ENCODE measurements at places on chromosomes 11 and 22.

- peak; percentile 51 for DNase-seq
These were observed at the start of gene PACSIN3 for GRCh38 chr11:47186076-47186699. Gene PACSIN3 (minus strand): TSS chr11:47186434. CDS start chr11:47182727, 3,707 bp downstream.

- DNase-seq: no peak
These were observed 33.3 kb upstream of the CACNG2 start for GRCh38 chr22:36736701-36737320.

DNA sequence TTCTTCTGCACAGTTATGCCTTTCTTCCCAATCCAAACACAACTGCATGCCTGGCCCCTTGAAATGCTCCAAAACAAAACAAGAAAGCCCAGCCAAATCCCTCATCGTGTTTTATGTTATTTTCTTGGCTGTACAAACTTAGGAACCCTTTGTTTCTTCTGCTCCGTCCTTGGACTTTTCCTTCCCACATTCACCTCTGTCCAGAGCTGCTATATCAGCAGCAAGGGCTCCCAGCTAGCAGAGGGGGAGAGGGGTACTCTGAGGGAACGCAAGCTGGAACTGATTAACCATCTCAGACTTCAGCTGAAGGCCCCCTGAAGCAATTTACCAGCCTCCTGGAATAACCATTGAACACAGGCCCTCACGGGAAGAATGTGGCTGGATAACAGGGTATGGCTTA lies 214.7 kb downstream of the TENM4 start:
- no peak for DNase-seq

DNA sequence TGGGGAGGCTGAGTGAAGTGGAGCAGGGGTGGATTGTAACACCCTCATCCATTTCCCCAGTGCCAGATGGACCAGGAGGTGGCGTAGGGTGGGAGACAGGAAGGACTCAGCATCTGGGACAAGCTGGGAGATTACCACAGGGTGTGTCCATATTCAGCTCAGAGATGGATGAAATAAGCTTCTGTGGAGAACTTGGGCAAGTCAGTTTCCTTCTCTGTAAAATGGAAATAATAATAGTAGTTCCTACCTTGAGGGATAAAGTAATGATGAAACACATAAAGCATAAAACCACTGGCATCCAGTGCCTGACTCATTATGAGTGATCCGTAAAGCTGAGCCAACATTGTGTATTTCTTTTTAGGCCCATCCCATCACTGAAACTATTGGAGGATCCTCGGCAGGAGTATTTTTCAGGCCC lies 607 bp upstream of the ROBO4 start:
- DNase-seq: peak; percentile 91

- DNase-seq: no peak
These were observed 32.3 kb upstream of the JAM3 start for GRCh38 chr11:134036492-134037045.

- DNase-seq: no peak
These were observed 79.1 kb upstream of the TIMP3 start for GRCh38 chr22:32722441-32722840.

DNA sequence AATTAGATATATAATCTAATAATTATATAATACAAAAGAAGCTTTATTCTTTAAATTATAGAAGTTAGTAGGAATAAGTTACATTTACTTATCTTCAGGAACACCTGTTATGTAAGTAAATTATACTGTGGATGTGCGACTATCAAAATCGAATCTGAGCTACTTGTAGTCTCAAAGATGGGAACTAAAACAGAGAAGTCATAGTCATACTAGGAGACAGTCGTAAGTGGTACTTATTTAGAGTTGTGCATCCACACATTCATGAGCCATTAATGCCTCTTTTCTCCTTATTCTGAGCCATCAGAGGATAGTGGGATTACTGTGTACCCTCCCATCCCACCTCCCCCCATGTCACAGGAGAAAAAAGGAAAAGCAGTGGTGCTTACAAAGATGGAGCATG lies 114.4 kb downstream of the CADM1 start:
- no peak for DNase-seq

GRCh38 chr11:67260406-67260805 lies 5.9 kb upstream of the GRK2 start:
- no peak for DNase-seq

DNA sequence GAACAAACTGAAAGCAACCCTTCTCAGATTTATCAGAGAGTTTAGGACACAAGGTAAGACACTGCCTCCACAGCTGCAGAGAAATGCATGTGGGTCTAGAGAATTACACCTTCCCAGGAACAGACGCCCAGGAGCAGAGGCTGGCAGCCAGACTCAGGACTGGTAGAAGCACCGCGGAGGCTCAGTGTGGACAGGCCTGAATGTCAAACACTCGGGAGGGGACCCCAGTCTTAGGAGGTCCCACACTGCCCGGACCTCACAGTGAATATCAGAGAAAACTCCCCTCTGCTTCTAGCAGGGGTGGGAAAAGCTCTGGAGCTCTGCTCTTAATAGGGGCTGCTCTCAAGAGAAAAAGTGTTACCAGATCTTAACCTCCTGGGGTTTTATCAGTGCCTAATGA lies 952.7 kb downstream of the BRD1 start:
- DNase-seq: no peak

DNA sequence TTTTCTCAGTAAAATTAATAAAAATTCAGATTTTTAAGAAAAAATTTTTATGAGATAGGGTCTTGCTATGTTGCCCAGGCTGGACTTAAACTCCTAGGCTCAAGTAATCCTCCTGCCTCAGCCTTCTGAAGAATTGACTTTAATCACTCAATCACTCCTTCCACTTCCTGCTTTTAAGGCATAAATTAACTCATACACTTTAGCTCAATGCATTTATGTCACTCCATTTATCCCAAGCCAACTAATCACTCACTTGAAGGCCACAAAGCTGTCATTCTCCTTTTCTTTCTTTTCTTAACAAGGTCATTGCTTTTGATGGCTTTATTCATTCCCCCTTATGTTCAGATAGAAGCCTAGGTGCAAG lies 877 bp downstream of the ALG9 start:
- DNase-seq: no peak

DNA sequence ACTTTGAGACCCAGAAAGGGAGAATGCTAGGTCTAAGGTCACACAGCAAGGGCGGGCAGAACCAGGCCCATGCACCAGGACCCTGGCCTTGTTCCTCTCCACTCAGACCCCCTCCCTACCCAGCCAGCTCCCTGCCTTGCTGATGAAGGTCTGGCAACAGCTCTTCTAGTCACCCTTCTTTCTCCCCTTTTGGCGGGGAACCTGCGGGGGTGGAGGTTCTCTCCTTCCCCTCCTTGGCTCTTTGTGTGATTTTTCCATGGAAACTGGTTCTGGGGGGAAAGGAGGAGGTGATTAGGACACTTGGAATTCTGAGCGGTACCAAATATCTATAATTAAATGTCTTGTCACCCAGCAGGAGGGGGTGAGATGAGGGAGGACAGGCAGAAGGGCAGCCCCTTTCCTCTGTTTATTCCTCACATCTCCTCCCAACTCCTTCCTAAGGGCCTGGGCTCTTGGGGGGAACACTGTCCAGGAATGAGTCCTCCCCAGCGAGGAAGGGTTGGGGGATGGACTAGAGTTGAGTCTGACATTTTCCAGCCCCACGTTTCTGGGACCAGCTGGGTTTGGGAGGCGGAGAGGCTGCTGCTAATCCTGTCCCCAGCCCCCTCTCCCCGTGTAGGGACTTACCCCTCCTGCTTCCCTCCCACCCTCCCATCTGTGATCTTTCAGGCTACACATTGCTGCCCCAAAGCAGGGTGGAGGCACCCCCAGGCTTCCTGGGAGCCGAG lies 7.4 kb downstream of the ARHGEF17 start:
- peak; percentile 43 for DNase-seq

DNA sequence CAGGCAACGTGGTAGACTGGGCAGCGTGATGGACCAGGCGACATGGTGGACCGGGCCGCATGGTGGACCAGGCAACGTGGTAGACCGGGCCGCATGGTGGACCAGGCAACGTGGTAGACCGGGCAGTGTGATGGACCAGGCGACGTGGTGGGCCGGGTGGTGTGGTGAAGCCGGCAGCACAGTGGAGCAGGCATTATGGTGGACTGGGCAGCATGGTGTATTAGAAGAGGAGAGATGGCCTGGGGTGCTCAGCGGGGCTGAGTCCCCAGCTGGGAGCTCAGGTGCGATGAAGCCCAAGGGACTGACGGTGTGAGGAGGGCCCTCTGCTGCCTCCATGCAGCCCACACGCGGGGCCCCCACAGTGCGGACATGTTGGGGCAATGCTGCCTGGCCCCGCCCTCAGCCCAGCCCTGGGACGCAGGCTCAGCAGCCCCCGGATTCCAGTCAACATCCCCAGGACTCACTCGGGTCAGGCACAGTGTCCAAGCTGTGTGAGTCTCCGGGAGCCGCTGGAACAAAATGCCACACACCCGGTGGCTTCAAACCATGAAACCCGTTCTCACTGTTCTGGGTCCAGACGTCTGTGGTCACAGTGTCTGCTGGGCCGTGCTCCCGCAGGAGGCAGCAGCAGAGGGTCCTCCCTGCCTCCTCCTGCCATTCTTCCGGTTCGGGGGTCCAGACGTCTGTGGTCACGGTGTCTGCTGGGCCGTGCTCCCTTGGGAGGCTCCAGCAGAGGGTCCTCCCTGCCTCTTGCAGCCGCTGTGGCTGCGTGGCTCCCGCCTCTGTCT lies 1084.9 kb downstream of the BRD1 start:
- DNase-seq: no peak

DNA sequence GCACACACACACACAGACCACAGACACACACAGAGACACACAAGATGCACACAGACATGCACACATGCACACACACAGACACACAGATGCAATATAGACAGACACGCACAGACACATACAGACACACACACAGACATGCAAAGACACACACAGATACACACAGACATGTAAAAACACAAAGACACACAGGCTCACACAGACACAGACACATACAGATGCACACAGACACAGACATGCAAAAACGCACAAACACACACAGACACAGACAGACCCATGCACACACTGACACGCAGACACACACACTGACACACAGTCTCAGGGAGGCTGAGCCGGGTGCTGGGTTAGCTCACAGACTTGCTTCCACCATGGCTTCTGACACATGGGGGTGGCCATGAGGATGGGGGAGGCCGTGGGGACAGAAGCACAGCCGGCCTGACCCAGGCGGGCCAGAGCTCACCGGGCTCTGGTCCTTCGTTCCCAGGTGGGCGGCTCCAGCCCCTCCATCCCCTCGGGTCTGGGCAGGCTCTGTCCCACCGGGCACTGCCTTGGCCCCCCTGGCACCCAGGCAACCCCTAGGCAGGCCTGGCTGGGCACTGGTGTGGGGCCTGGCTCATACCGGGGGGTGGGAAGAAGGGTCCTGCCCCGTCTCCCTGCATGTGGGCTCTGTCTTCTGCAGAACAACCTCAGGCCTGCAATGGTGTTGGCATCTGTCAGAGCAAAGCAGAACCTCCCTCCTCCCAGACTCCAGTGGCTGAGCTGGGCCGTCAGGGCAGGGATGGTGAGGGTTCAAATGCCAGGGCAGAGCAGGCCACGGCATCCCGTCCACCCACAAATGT lies 1489.5 kb downstream of the BRD1 start:
- no peak for DNase-seq

- no peak for DNase-seq
These were observed 661.7 kb downstream of the TBC1D22A start for GRCh38 chr22:47423861-47424820.

DNA sequence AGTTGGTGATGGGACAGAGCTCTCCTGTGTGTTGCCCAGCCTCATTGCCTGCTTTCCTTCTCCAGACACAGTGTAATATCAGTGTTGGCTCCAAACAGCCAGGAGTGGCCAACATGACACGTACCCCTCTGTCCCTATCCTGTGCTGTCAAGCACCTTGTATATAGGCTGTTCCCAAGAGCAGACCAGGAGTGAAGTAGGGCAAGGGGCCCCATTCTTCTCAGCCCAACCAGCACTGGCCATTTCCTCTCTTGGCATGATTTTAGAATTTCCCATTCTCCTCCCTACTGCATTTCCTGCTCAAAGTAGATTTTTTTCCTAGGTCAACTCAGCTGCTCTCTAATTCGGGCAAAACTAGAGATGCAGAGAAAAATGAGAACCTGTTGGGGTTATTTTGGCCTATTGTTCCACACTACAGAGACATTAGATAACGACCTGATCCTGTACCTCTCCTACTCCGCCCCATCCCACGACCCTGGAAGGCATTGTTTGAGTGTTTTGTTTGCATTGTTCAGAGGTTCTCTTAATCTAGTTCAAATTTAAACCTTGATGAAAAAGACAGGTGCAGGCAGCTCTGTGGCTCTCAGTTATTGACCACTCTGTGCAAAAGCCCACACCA lies 95.6 kb downstream of the RASSF10 start:
- no peak for DNase-seq

DNA sequence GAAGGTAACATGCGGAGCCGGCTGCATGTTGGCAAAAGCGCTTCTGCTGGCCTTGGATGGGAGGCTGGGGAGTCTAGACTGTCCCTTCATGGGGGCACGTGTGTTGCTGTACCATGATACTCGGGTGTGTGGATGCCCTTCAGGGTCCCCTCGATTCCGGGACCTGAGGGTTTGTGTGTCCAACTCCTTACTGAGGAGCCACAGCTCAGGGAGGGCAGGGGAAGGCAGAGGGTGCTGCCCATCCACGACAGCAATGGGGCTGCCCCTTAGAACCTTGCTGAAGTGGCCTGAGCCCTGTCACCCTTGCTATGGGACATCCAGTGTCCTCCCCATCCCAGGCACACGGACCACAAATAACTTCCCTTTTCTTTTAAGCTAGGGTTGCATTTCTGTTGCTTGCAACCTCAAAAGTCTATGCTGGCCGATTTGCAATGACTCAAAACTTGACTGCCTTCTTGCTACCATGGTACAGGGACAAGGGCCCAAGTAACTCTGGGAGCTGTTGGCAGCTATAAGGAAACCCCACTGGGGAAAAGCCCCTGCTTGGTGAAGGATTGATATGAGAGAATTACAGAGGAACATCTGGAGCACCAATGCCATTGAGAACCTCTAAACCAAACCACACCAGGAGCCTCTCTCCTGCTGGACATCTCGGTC lies 43.8 kb downstream of the RTL6 start:
- no peak for DNase-seq

DNA sequence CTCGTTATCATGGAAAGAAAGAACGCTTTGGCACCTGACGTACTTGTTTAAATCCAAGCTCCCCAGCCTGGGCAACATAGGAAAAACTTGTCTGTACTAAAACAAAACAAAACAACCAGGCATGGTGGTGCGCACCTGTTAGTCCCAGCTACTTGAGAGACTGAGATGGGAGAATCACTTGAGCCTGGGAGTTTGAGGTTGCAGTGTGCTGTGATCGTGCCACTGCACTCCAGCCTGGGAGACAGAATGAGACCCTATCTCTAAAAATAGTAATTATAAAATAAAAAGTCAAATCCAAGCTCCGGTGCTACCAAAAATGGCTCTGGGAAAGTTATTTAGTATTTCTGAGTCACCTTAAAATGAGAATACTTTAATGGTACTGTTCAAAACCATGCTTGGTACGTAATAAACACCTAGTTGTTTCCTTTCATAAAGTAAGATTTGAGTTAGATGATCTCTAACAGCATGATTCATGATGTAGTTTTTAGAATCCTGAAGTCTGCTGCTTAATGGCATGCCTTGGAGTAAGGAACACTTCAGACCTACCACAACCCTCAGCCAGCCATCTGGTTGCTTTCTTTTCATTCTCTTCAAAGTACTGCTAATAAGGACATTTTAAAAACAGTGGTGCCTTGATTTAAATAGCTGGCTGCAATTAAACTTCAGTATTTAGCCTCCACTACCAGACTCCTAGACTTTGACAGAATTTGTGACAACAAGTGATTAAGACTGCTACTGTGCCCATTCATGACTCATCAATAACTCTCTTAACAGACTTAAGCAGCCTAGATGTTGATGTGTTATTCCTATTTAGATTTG lies 8.4 kb downstream of the PPME1 start:
- DNase-seq: peak; percentile 3
